ENCODE measurements at places on chromosomes 7 and 10.

DNA sequence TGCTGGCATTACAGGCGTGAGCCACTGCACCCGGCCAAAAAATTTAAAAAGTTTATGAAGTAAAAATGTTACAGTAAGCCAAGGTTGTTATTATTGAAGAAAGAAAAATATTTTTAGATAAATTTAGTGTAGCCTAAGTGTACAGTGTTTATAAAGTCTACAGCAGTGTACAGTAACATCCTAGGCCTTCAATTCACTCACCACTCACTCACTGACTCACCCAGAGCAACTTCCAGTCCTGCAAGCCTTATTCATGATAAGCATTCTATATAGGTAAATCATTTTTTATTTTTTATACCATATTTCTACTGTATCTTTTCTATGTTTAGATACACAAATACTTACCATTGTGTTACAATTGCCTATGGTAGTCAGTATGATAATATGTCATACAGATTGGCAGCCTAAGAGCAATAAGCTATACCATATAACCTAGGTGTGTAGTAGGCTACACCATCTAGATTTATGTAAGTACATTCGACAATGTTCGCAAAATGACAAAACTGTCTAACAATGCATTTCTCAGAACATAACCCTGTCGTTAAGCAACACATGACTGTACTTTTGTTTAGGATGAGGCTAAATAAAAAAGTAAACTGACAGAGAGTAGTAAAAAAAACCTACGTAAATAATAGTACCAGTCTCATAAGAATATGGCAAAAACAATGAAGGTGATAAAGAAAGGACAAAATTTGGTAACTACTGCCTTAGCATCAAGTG lies 77.8 kb upstream of the FAM133B start:
- DNase-seq = peak; percentile 33

DNA sequence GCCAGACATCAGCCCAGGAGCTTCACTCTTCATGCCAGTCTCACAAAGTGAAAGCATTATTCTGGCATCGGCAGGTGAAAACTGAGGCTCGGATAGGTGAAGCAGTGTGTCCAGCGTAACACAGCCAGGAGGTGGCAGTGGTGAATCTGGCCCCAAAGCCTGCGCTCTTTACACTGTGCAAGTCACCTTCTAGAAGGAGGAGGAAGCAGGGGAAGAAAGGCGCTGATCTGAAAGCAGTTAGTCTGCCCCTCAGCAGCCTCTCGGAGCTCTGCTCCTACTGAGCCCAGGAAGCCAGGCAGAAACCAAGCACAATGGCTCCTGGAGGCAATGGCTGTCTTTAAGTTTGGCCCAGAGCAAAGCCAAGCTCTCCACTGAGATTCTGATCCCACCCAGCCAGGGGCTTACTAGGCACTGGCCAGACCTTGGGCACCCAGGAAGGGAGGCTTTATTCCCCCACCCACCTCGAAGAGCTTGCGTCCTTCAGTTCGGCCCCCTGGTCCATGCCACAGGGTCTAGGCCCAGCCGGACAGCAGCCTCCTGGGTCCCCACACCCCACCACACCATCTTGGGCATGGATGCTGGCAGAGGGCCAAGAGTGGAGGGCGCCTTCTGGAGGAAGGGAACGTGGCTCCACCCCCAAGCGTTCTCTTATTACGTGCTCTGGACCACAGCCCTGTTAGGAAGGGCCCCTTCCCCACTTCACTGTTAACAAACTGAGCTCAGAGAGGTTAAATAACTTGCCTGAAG lies 104.5 kb downstream of the GRID1 start:
- no peak for DNase-seq

- peak; percentile 93 for DNase-seq
These were observed 3.2 kb downstream of the MAFK start for GRCh38 chr7:1533547-1534329.

DNA sequence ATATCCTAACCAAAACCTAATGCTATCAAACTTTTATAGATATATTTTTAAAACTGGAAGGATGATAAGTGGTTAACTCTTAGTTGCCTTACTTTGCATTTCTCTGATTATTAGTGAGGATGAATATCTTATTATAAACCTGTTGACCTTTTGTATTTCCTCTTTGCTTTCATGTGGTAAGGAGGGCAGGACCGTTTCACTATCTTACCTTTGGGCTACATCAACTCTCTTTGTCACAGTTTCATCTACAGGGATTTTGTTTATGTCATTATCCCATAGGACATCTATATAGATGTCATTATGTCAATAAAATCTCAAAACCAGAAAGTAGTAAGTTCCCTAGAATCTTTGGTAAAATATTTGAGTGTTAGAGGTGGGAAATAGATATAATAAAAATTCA lies 219.3 kb downstream of the THSD7A start:
- DNase-seq = no peak

GRCh38 chr10:8702181-8702580 lies 647.7 kb downstream of the GATA3 start:
- DNase-seq = no peak

DNA sequence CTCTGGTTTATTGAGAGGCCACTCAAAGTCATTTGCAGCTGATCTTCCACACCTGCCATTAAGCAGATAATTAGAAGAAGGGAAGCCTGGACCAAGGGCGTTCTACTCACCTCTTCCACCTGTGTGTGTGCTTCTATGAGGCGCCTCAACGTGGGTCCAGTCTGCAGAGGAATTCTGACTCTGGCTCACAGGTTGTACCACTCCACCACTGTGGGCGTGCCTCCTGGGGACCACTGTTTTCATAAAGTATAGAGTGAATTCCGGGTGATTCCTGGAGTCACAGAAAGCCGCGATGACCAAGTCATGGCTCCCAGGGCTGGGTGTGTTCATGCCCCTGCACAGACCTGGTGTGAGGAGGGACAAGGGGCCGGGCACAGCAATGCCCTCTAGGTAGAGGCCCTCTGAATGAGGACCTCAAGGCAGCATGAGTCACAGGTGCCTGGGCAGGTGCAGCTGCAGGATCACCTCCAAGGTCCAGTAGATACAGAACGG lies 408.3 kb upstream of the MGMT start:
- DNase-seq = no peak

- no peak for DNase-seq
These were observed 13.3 kb upstream of the CHCHD3 start for GRCh38 chr7:133095119-133095671.
